Activated CD4-positive, alpha-beta T cell treated with anti-CD3 and anti-CD28 coated beads, Interleukin-10, Interleukin-2, amounts not matched to agents 100 ng/mL and 50 ng/mL, durations not matched to agents 16 hours and 8 hours (primary cell): ENCODE measurements at places on chromosomes 3 and 15.

DNA sequence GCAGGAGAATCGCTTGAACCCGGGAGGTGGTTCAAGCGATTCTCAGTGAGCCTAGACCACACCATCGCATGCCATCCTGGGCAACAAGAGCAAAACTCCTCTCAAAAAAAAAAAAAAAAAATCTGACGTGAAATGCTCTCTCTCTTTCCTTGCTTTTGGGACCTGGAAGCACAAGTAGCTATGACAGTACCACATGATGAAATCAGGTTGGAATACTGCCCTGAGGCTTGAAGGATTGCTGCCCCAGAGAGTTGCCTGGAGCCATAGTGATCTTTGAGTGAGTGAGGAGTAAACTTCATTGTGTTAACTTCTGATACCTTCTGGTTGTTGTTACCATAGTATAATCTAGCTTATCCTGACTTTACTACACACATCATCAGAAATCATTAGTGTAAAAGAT is 23.3 kb downstream of the AKAP13 start:
- DNase-seq, result no peak

DNA sequence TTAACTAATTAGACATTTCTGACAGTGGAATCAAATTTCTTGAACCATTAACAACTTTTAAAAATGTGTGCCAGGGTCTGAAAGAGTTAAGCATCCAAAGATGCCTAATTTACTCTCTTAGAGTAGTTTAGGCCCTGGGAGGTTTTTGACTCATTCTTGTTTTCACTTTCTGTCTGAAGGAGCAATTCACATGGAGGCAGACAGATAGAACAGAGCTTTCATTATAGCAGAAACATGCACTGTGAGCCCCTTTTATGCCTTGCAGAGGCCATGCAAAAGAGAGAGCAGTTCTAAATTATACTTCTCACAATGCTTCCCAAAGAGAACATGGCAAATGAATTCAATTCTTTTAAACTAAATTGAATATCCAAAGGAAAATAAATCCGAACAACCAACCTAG is 554.8 kb downstream of the MFSD1 start:
- no peak for DNase-seq

DNA sequence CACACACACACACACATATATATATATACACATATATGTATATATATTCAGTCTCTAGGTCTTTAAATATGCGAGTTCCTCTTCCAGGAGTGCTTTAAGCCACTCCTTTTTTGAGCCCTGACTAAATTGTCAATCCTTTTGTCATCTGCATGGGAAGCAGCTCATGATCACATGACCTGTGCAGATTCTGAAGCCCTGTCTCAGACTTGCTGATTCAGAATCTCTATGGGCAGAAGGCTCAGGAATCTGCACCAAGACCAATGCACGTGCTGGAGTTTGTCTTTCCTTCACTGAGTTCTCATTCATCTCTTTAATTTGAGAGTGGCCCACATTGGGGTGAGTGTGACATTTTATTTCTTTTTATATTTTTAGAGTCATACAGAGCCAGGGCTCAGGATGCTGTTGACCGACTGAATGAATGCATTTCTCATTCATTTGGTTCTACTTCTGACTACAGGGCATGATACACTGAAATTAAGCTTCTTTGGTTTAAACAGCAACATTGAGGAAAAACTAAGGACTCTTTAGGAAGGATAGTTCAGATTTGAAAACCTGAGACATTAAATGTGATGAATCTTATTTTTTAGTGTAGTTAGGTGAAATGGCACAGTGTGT is 307.5 kb downstream of the EDEM1 start:
- DNase-seq, result no peak

- no peak for DNase-seq
Measured at GRCh38 chr3:34793057-34793456, 846.3 kb upstream of the ARPP21 start.

DNA sequence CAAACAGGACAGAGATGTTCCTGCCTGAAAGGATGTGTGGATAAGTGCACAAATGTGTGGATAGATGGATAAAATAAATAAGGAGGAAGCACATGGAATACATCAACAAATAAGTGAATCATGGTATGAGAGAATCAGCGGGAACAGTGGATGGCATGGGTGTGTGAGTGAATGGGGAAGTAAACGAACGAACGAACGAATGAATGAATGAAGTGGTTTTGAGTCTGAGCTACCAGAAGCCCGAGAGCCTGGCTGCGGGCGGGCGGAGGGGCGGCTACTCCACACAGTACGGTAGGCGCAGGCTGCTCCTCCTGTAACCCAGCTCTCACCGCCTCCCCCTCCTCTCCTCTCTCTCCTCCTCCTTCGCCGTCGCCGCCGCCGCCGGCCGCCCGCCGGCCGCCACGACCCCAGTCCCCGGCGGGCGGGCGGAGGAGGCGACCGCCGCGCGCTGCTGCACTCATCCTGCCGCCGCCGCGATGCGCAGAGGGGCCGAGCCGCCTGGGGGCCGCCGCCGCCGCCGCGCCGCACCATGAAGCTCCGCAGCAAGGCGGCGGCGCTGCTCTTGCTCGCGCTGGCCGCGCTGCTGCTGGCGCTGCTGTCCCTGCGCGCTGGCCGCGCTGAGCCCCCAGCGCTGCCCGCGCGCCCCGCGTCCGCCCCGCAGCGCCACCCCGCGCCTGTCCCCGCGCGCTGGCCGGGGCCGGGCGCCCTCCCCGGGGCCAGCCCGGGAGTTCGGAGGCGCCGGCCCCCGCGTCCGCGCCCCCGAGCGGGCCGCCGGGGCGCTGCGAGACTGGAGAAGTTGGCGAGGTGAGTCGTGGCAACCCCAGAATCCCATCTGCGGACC is at the start of gene GXYLT2:
GXYLT2 (plus strand) TSS at position 342 of the 841 bp plus-strand sequence; CDS start at position 530, 188 bp downstream.
- DNase-seq, result peak; percentile 37

DNA sequence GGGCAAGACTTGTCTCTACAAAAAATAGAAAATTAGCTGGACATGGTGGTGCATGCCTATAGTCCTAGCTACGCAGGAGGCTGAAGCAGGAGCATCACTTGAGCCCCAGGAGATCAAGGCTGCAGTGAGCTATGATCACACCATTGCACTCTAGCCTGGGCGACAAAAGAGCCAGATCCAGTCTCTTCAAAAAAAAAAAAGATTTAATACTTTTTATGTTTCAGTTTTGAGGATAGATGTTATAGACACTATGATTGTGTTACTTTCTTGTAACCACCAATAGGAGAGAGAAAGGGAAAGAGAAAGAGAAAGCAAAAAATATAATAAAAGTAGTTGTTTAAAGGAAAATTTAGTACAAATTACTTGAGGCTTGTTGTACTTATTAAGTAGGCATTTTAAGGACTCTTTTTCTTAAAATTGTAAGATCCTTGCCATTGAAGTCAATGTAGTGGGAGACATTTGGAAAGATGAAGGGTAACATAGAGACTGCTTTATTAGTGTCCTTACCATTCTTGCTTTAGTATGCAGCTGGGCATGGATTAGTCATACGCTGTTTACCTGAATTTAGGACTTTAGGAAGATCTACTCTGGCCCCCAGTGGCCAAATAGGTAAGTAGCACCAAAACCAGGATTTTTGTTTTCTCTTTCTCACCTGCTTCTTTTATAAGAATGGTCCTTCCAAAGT is 35.1 kb upstream of the ZDHHC23 start:
- DNase-seq, result peak; percentile 55

DNA sequence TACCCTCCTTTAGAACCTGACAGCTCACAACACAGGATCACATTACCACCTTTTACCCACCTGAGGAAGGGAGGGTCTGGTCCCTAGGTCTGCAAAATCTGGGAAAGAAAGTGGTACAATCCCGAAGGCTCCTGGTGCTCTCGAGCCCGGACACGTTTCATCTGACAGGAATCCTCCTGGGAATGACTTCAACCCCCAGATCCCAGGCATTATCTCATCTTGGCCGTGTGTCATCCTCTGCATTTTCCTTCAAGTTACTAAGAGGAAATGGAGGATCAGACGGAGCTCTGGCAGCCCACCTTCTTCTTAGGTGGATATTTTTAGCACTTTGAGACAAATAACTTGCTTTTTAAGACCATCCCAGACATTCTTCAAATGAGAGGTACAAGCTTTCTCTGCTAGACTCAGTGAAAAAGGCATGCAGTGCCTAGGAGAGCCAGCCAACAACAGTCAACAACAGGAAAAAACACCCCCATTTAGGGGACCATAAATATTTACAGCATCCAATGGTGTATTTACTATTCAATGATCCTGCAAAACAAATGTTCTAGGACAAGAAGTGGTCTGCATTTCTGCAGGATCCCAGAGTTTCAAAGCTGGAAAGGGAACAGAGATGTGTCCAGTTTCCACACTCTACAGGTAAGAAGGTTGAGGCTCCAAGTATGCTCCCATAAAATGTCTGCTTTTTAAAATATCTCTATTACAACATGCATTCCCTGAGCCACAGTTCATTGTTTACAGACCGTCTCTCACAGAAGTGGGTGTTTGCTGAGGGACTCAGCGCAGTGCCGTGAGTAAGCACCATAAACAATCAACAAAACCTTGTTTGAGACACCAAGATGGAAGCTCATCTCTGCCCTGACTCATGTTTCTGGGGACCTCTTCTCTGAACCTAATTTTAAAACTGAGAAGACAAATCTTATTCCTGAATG is 38.3 kb upstream of the ARHGEF3 start:
- DNase-seq, result no peak

DNA sequence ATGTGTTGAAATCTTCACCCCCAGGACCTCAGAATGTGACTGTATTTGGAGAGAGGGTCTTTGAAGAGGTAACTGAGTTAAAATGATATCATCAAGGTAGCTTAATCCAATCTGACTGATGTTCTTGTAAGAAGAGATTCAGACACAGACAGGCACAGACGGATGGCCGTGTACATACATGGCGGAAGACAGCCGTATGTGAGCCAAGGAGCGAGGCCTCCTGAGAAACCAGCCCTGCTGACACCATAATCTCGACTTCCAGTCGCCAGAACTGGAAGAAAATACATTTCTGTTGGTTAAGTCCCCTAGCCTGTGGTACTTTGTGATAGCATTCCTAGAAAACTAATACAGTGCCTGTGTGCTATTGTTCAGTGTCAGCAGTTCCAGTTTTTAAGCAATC is 73.6 kb downstream of the APBA2 start:
- DNase-seq, result no peak

DNA sequence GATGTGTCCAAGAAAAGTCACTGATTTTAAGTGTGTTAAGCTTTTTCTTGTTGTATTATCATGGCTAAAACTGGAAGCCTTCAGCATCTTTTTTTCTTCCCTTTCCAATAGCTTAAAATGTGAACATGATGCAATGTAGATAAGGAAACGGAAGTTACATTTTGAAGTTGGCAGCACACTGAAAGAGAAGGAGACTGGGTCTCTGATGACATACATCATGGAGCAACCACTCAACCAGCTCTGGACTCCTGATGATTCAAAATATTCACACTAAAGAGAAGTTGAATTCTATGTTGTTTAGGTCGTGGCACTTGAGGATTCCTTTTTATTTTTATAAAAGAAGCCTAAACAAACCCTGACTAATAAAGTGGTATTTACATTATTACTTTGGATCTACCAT is 488.3 kb upstream of the ALCAM start:
- DNase-seq, result no peak

DNA sequence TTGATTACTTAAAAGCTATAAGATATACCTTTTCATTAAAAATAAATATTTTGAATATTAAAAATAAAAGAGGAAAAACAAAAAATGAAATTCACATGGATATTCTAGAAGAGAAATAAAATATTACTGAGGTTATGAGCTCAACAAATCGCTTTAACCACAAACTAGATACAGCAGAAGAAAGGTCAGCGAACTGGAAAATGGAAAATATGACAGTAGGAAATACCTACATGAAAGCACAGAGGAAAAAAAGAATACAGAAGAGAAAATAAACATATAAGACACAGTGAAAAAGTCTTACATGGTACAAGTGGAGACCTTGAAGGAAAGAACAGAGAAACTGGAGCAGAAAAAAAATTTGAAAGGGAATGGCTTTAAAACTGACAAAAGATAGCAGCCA is 33.2 kb downstream of the SCAPER start:
- DNase-seq, result no peak

GRCh38 chr15:91369823-91370222 is 269.8 kb downstream of the SV2B start:
- no peak for DNase-seq

DNA sequence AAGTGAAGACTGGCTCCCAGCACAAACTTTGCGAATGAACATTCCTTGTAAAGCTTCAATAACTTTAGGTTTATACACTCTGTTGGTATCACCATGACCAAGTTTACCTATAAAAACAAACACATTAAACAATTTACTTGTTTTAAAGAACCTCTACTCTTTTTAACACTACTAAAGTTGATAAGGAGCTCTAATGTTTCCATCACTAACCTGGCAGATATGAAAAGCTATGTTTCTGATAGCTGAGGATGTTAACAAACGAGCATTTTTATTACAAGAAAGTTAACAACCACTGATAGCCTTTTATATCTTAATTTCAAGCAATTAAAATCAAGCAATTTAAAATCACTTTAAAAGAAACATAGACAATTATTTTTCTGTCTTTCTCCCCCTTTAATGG is 80.8 kb downstream of the HERC1 start:
- DNase-seq, result no peak

DNA sequence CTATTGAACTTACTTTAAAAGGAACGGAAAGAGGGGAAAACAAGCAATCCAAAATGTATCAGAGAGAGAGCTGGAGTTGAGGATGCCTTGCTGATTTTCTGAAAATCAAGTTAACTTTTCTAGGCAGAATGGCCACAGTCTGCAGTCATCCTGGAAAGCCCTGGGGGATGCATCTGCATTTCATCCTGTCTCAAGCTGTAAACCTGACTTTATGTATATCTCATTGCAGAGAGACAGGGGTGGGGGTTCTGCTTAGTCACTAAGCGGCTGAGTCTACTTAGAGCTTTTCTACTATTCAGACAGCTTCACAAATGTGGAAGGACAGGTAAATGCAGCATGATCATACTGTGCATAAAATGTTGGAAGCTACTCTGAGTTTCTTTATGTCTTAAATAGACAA is 41.4 kb downstream of the MRPS25 start:
- DNase-seq, result no peak

DNA sequence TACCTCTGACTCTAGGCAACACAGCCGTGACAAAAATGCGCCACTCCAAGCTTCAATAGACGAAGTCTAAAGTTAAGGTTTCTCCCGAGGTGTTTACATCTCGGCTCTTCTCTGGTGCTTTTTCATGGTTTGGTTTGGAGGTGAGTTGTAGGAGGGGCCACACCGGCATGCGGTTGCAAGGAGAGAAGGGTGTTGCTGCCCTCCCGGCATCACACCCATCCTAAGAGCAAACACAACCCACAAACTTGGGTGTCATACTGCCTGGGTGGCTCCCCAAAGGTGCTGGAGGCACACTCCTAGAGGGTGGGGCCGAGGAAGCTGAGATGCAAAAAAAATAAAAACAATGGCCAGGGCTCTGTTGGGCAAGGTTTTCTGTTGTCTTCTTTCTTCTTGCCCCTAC is 225.2 kb upstream of the ICE2 start:
- peak; percentile 23 for DNase-seq

DNA sequence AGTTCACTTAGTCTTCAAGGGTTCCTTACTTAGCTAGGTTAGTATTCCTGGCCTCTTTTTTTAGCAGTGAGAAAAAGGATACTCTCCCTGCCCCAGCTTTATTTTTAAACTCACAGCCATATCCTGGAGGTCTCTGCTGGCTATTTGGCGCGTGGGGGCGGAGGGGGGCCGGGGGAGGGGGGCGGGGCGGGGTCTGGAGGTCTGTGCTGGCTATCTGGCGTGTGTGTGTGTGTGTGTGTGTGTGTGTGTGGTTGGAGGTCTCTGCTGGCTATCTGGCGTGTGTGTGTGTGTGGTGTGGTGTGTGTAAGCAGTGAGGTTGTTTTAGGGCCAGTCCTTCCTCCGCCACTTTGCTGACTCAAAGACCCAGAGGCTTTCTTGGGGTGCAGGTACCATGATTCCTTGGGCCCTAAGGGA is 579 bp upstream of the PLAAT1 start:
- no peak for DNase-seq
